ENCODE measurements at places on chromosomes 1 and 21.
A peak's percentile ranks its signal among the peaks of the same experiment; 100 is the strongest.

DNA sequence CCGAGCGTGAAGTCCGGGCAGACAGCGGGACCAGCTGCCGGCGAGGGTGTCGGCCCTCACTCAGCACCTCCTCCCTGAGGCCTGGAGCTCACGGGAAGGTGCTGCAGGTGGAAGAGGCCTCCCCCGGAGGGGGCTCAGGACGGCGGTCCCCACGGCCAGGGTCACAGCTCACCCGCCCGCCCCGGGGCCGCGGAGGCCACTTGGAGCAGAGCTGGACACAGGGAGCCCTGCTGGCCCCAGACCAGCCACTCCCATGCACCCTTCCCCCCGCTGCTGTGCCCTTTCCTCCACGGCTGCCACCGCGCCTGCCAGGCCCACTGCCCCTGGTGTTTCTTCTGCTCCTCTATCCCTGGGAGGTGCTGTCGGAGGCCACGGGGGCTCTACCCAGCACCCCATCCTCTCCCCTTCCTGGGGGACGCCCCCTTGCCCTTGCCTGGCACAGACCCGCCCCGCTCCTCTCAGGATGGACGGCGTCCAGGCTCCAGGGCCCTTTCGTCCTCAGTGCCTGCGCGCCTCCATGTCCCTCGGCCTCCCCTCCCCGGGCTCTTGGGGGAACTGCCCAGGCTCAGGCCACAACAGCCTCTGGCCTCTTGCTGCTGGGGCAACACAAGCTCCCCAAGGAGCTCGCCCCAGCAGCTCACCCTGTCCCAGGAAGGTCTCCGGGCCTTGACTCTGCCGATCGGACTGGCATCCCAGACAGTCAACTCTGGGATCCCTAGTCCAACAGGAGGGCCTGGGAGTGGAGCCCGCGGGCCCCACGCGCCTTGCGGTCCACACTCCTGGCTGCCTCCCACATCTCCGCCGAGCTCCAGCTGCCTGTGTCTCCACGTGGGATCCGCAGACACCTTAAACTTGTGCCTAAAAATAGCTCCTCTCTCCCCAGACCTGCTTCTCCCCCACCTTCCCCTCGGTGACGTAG lies 4.1 kb downstream of the TMEM240 start:
- no peak for DNase-seq

GRCh38 chr21:45941338-45941710 lies 40.2 kb upstream of the COL6A1 start:
- DNase-seq: no peak

DNA sequence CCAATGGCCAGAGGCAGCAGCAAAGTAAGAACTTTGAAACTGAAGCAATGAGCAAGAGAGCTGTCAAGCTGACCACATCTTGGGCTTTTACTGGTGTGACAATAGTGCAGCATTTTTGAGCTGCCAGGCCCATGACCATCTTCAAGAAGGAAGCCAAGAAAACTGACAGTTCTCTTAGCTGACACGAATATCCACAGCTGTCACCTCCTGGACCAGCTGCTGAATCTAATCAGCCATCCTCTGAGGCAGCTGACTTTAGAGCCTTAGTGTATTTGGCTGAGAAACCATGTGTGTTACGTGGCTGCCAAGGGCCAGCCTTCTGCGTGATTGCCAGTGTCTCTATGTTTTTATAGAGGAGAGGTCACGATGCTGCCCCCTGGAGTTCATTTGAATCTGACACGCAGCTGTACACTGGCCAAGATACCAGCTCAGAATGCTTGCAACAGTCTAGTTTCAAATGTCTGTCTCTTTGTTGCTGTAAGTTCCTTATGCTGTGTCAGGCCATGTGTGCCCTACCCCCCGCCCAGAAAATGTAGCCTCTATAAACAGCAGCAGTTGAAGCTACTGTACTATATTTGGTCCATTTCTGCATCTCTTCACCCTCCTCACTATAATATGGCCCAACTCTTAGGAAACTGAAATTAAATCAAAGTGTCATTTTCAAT lies 39.7 kb downstream of the PALMD start:
- peak; percentile 90 for DNase-seq

DNA sequence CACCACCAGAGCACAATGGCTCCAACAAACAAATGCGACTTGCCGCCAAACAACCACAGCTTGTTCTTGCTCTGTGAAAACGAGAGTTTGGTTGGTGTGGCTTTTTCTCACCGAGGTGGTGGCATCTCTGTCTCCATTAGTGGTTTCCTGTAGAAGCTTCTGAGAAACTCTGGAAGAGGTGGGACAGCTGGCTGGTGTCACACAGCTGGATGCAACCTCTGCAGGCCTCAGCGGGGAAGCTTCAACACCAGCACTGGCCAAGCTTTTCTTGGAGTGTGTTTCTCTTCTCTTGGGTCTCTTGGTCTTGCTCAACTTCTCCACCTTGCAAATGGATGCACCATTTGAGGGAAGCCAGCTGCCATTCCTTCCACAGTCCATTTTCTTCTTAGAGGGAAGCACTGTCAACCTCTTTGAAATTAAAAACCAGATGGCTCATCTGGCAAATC lies 124.8 kb downstream of the KCNN3 start:
- DNase-seq: no peak

- peak; percentile 78 for DNase-seq
Observed at GRCh38 chr1:19436716-19437476, 48.4 kb downstream of the CAPZB start.

- DNase-seq: peak; percentile 61
Observed at GRCh38 chr21:46183910-46184624, at the start of gene SPATC1L. SPATC1L (minus strand) TSS chr21:46184459; CDS start chr21:46182816, 1,643 bp downstream.

GRCh38 chr1:115976062-115976920 lies at the start of gene SLC22A15:
SLC22A15 (plus strand) TSS chr1:115976513; CDS start chr1:115976628, 115 bp downstream.
- no peak for DNase-seq

- no peak for DNase-seq
Observed at GRCh38 chr1:52355847-52356505, 10.0 kb downstream of the CC2D1B start.

DNA sequence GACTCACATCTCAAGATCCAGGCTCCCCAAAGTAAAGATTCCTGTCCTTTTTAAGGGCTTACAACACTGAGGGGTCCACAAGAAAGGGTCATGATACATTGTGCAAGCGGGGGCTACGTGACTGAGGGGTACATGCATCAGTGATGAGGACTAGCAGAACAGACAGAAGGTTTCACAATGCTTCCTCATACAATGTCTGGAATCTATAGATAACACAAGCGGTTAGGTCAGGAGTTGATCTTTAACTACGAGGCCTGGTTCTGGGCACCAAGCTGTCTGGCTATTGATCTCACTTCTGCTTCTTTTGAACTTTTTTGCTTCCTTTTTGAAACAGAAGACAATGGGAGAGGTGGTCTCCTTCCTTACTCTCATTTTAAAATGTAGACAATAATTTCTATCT lies 718.6 kb downstream of the AMY1C start:
- DNase-seq: no peak

DNA sequence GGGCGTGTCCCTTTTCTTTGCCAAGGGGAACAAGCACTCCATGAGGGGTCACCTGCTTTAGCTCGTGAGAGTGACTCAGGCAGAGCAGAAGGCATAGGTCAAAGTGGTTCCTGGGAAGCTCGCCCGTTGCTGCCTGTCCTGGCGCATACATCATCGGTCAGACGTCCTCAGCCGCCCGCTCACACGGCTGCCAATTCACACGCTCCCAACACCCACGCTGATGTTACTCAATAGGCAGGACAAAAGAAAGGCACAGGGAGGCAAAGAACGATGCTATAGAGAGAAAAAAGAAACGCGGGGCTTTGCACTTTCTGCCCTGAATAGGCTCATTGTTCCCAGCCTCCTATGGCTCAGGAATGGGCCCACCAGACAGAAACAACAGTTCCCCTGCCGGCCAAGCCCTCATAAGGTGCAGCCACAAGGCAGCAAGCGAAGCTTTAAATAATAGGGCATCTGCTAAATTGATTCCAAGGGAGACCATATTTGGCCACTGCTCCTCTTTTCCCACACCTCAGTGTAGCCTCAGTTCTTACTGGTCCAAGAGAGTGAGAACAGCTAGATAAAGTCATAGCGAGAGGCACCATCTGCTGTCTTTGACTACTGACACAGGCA lies 38.7 kb downstream of the VTCN1 start:
- peak; percentile 77 for DNase-seq

DNA sequence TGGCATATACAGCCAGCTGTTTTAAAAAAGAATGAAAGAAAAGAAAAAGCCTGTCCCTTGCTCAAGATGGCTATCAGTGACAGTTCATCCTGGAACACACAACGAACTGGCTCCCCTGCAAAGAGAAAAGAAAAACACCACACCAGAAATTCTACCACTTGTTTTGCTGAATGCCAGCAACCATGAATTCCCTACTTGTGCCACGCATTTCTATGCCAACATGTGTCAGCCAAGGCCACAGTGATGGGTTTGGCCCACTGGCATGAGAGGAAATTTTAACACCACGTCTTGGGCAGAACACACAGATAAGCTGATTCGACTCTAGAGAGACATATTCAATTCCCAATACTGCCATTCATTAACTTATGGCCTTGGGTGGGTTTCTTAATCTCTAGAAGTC lies 64.0 kb downstream of the CAPZB start:
- DNase-seq: no peak

GRCh38 chr1:243931957-243932356 lies 81.9 kb upstream of the AKT3 start:
- DNase-seq: no peak

- no peak for DNase-seq
Observed at GRCh38 chr1:151444783-151445177, 14.5 kb downstream of the POGZ start.

- no peak for DNase-seq
Observed at GRCh38 chr1:93079685-93080141, 630 bp downstream of the MTF2 start.

DNA sequence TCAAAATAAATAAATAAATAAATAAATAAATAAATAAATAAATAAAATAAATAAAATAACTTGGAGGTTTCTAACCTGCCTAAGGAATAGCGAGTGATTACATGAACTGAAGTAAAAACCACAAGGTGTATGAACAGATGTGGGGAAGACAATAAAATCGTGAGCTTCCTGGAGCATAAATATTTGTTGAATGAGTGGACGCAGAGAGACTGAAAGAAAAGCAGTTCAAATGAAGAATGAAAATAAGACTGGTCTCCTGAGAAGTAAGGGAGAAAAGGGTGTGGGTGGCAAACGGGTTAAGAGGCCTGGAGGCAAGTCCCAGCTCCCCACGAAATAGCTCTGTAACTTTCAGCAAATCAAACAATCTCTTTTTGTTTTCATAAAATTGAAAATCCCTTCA lies 33.6 kb downstream of the CHML start:
- no peak for DNase-seq

DNA sequence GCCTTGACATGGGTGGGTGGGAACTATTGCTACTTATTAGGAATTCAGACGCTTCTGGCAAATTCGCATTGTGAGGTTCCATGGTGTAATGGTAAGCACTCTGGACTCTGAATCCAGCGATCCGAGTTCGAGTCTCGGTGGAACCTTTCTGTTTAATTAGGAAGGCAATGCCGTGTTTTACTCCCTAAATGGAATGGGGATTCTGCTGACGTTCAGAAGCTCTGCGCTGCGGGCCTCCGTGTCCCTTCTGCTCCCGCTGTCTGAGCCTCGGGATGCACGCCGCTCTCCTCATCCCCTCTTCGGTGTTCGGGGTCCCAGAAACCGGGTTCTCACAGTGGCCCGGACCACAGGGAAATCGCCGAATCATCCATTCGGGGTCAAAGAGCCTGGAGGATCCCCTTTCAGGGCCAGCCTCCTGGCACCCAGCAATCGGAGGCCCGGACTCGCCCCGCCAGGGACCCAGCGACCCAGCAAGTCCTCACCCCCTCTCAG lies 280.3 kb downstream of the FAM72C start:
- peak; percentile 1 for DNase-seq

- DNase-seq: no peak
Observed at GRCh38 chr1:89044970-89045721, 19.9 kb downstream of the GBP1 start.

DNA sequence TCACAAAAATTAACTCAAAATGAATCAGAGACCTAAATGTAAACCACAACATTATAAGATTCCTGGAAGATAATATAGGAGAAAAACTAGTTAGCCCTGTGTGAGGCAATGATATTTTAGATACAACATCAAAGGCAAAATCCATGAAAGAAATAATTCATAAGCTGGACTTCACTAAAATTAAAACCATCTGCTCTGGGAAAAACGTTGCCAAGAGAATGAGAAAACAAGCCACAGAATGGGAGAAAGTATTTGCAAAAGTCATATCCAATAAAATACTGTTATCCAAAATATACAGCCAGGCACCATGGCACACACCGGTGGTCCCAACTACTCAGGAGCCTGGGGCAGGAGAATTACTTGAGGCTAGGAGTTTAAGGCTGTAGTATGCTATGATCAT lies 70.3 kb downstream of the SYF2 start:
- no peak for DNase-seq

DNA sequence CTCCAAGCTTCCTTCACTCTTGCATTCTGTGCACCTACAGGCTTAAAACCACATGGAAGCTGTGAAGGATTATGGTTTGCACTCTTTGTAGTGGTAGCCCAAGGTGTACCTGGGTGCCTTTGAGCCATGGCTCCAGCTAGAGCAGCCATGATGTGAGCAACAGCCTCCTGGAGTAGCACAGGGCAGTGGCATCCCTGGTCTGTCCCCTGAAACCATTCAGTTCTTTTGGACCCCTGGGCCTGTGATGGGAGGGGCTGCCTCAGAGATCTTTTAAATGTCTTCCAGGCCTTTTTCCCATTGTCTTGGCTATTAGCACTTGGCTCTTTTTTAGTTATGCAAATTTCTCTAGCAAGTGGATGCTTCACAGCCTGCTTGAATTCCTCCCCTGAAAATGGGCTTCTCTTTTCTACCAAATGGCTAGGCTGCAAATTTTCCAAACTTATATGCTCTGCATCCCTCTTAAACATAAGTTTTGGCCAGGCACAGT lies 47.4 kb downstream of the CLCA4 start:
- DNase-seq: no peak

DNA sequence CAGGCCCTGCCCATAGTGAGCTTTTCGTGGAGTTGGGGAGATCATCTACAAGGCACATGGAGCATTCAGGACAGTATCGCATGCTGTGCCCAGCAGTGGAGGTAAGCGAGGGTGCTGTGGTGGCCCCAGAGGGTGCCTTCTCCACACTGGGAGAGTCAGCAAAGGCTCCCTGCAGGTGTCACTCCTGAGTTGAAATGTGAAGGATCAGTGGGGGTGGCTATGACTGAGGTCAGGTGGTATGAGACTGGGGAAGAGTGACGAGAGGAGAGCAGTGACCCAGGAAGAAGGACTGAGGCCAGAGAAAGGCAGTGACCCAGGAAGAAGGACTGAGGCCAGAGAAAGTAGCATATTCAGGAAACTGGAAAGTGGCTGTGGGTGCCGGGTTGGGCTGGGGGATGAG lies 53.0 kb downstream of the SPAG17 start:
- no peak for DNase-seq

DNA sequence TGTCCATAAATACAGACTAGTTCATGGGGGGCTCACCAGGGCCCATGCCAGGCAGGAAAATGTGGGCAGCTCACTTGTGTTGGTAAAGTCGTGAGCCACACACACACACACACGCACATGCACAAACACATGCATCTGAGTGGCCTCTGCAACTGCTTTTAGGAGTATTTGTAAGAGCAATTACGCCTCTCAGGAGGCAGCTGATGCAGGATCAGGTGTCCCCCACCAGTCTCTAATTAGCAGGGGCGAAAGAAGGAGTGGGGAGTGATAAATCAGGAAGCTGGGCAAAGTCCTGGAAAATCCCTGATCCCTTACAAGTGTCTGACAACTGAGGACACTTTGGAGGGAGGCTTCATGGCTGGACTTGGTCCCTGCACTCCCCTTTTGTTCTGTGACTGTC lies 5.7 kb upstream of the IVL start:
- no peak for DNase-seq

- no peak for DNase-seq
Observed at GRCh38 chr1:247277191-247277590, 21.3 kb downstream of the VN1R5 start.
